ENCODE measurements at places on chromosomes 3 and 15.

DNA sequence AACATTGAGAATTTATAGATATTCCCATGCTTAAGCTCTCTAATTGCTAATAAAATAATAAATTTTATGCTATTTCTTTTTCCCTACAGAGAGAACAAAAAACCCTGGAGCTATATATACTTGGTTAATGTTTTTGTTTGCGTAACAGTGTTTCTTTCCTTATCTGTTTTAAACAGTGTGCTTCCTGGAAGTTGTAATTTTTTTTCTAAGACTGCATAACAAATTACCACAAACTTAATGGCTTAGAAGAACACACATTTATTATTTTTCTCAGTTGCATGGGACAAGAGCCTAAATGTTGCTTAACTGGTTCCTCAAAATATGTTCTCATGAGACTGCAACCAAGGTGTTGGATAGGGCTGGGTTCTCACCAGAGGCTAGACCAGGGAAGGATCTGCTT, 49.7 kb upstream of the DPH6 start:
- H3K27ac ChIP-seq: no peak overlapping the region
- no peak overlapping the region for H3K4me3 ChIP-seq
- no peaks in the 10 kb centered on the region for H3K4me1 ChIP-seq
- no peaks in the 10 kb centered on the region for H3K27me3 ChIP-seq
- H3K36me3 ChIP-seq: no peaks in the 10 kb centered on the region

- no peak for DNase-seq
- no peak overlapping the region for H3K27ac ChIP-seq
- H3K36me3 ChIP-seq: no peaks in the 10 kb centered on the region
- peaks cover 4% of the 10 kb centered on the region for H3K4me1 ChIP-seq
- no peaks in the 10 kb centered on the region for H3K27me3 ChIP-seq
- H3K4me3 ChIP-seq: peak overlapping the region; percentile 81
These were observed 1.5 kb downstream of the ABHD5 start for GRCh38 chr3:43692085-43692855.

DNA sequence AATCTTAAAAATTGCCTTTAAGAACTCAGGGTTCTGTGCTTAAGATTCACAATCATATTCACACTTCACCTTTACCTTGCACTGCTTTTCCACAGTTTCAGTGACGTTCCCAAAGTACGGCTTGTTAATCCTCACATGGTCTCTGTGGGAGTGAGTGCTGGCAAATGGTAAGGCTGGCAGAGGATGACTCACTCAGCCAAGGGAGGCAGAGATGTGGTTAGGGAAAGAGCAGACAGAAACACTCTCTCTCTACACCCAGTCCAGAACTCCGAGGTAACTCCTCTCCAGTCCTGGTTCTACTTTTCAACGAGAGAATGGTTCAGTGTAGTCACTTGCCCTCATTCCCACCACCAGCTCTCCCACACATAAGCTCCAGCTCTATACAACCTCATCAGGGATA, 33.1 kb downstream of the RASGRP1 start:
- H3K36me3 ChIP-seq: no peaks in the 10 kb centered on the region
- H3K4me3 ChIP-seq: no peak overlapping the region
- DNase-seq: no peak
- peaks cover 4% of the 10 kb centered on the region for H3K4me1 ChIP-seq
- no peak overlapping the region for H3K27ac ChIP-seq

- H3K4me1 ChIP-seq: no peaks in the 10 kb centered on the region
- no peaks in the 10 kb centered on the region for H3K27me3 ChIP-seq
- no peak overlapping the region for H3K4me3 ChIP-seq
- H3K36me3 ChIP-seq: no peaks in the 10 kb centered on the region
- DNase-seq: no peak
These were observed 254.3 kb downstream of the RYR3 start for GRCh38 chr15:33565094-33565493.

- H3K4me3 ChIP-seq: no peak overlapping the region
- no peaks in the 10 kb centered on the region for H3K36me3 ChIP-seq
- no peak overlapping the region for H3K27ac ChIP-seq
- no peaks in the 10 kb centered on the region for H3K27me3 ChIP-seq
- no peak for DNase-seq
These were observed 41.1 kb downstream of the IGF1R start for GRCh38 chr15:98689431-98689861.

DNA sequence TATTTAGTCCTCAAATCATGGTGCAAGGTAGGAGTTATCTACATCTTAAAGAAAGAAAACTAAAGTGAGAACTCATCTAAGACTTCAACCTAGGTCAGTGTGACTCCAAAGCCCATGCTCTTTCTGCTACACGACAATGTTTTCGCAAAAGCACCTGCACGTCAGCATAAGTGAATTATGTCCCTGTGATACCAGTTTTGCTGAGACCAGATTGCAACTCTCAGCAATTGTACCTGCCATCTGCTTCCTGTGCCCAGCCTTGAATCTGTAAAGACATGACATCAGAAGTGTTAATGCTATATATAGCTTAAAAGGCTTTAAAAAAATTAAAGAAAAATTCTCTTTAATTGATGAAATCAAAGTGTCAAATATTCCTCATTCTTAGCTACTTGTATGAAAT, 43.4 kb downstream of the RETNLB start:
- H3K4me1 ChIP-seq: no peaks in the 10 kb centered on the region
- H3K36me3 ChIP-seq: no peaks in the 10 kb centered on the region
- DNase-seq: no peak
- no peak overlapping the region for H3K4me3 ChIP-seq
- no peak overlapping the region for H3K27ac ChIP-seq

- no peaks in the 10 kb centered on the region for H3K4me1 ChIP-seq
- no peak overlapping the region for H3K4me3 ChIP-seq
- H3K27ac ChIP-seq: no peak overlapping the region
- H3K36me3 ChIP-seq: no peaks in the 10 kb centered on the region
- DNase-seq: no peak
- H3K27me3 ChIP-seq: no peaks in the 10 kb centered on the region
These were observed 217.1 kb downstream of the GBE1 start for GRCh38 chr3:81544385-81544784.

DNA sequence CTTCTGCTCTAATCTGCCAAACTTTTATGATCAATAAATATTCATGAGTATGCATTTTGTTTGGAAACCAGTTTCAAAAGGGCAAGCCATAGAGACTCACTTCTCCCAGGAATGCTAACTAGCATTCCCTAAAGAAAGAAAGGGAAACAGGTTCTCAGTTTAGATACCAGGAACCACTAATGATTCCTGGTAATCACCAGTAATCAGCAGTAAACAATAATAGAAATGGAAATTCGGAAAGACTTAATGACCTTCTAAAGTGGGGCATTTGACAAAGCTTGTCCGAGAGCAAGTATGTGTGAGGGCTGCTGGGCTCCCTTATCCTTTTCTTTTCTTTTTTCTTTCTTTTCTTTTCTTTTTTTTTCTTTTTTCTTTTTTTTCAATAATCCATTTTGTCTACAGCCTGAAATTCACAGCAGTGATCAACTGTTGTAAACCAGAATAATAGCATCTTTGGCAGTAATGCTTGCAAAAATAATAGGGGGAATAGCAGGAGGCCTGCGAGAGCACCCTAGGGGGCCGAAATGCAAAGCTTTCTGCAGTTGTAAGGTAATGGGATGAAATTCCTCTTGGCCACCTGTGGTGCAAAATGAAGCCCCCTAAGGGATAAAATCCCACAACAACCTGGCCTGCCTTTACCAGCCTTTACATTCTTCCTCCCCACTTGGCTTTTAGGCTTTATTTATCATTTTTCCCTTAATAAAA, 253.2 kb downstream of the ZPLD1 start:
- no peaks in the 10 kb centered on the region for H3K4me1 ChIP-seq
- H3K27ac ChIP-seq: no peak overlapping the region
- H3K4me3 ChIP-seq: no peak overlapping the region
- no peaks in the 10 kb centered on the region for H3K36me3 ChIP-seq

DNA sequence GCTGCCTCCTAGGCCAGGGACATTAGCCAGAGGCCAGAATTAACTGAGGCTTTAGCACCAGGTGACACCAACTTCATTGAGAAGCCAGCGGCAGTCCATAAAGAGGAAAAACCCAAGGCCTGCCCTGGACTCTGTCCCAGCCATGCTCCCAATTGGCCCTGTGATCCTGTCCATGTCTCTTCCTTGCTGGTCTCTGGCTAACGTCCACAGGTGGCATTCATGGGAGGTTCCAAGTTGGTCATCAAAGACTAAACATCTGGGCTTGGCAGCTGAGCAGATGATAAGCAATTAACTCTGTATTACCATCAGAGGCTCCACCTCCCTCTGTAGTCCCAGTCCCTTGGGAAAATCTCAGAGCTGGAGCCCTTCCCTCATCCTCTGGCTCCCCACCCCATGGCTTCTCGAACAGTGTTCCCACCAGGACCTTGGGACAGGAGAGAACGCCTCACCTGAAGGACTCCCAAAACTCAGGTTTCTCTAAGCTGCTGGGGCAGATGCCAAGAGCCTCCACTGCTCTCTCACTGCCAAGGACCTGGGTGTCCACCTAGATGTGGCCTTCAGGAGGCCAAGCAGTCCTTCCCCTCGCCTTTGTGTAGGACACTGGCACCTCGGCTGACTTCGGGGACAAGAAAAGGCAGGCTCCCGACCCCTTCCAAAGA, 40.4 kb downstream of the GOLGA6A start:
- no peaks in the 10 kb centered on the region for H3K27me3 ChIP-seq
- H3K4me3 ChIP-seq: no peak overlapping the region
- peaks cover 12% of the 10 kb centered on the region for H3K36me3 ChIP-seq
- no peak for DNase-seq

- no peak overlapping the region for H3K27ac ChIP-seq
- H3K27me3 ChIP-seq: no peaks in the 10 kb centered on the region
- no peaks in the 10 kb centered on the region for H3K4me1 ChIP-seq
- H3K36me3 ChIP-seq: no peaks in the 10 kb centered on the region
- DNase-seq: no peak
These were observed 18.2 kb downstream of the APBA2 start for GRCh38 chr15:28904003-28904402.

GRCh38 chr15:51267703-51268083, 70.7 kb downstream of the CYP19A1 start:
- H3K4me1 ChIP-seq: peaks cover 19% of the 10 kb centered on the region
- no peaks in the 10 kb centered on the region for H3K36me3 ChIP-seq
- H3K27ac ChIP-seq: no peak overlapping the region
- H3K4me3 ChIP-seq: peak overlapping the region; percentile 28
- peaks cover 5% of the 10 kb centered on the region for H3K27me3 ChIP-seq

GRCh38 chr3:128360705-128361271, 105.9 kb downstream of the DNAJB8 start:
- no peak overlapping the region for H3K27ac ChIP-seq
- no peak overlapping the region for H3K4me3 ChIP-seq
- H3K36me3 ChIP-seq: peaks cover 8% of the 10 kb centered on the region
- peaks cover 40% of the 10 kb centered on the region for H3K4me1 ChIP-seq
- no peaks in the 10 kb centered on the region for H3K27me3 ChIP-seq
- no peak for DNase-seq

DNA sequence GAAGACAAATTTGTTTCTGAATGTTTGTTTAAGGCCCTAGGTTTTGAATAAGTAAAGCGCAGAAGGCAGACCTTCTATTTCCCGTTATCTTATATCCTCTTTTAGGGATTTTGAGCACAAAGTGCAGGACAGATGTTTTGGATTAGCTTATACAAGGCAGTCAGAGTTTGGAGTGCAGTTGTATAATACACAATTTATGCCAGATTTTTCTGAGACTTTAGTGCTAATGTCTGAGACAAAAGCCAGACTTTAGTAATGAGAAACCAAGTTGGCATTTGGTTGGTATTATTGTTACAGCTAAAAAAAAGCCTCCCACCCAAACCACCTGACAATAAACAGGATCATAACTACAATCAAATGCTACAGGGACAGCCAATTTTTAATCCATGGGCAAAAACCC, 309.9 kb upstream of the SATB1 start:
- H3K4me1 ChIP-seq: no peaks in the 10 kb centered on the region
- no peak for DNase-seq
- no peaks in the 10 kb centered on the region for H3K36me3 ChIP-seq
- no peak overlapping the region for H3K27ac ChIP-seq
- no peaks in the 10 kb centered on the region for H3K27me3 ChIP-seq

Measured in heart left ventricle (tissue), 16 donors.